ENCODE measurements at places on chromosomes 3 and 15.

- no peak for DNase-seq
These were observed 108.2 kb downstream of the TBC1D5 start for GRCh38 chr3:17634201-17634600.

- no peak for DNase-seq
These were observed 75.1 kb downstream of the DOCK3 start for GRCh38 chr3:50749822-50750221.

DNA sequence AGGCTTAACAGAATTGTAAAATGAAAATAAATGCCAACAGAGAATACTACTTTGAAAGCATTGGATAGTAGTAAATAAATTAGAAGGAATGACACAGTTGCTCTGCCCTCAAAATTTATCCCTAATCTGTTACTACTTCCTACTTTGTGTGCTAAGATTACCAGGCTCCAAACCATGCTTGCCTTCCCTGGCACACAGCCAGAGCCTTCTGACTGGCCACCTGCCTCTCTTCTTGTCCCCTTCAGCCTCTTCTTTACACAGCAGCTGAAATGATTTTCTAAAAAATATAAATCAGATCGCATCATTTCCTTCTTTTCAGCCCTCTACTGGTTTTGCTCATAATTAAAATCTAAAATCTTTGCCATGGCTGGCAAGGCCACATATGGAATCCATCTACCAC is 334.1 kb downstream of the FHIT start:
- DNase-seq = no peak

GRCh38 chr3:189890496-189890895 is 230.2 kb downstream of the P3H2 start:
- DNase-seq = no peak

DNA sequence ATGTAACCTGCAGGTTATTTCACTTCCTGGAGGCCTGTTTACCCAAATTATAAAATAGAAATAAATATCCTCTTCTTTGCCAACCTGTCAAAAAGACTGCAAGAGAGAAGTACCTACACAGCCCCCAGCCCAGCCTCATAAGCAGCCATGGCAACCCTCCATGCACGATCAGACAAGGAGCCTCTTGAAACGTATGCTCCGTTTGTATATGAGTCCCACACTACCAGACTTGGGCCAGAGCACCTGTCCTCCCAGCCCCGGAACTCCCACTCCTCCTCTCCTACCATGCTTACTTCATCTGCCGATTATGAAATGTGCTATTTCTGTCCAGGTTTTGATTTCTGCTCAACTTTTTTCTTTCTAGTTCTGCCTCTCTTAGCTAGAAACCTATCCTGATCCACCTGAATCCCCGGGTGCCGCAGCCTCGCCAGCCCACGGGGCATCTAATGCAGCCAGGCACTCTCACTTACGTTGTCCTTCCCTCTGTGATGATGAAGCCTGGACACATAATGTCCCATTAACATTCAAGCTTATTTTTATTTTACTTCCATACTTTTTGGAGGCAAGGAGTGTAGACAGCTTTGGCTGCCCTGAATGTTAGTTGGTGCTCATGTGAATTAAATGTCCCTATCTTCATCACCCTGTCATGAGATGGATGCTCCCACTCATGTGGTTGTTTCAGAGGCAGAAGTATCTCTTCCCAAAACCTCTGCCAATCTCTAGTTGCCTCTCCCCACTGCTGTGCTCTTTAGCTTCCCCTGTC is 73.8 kb downstream of the MB21D2 start:
- no peak for DNase-seq

- DNase-seq = no peak
These were observed 504.7 kb upstream of the NR2F2 start for GRCh38 chr15:95825671-95826411.

DNA sequence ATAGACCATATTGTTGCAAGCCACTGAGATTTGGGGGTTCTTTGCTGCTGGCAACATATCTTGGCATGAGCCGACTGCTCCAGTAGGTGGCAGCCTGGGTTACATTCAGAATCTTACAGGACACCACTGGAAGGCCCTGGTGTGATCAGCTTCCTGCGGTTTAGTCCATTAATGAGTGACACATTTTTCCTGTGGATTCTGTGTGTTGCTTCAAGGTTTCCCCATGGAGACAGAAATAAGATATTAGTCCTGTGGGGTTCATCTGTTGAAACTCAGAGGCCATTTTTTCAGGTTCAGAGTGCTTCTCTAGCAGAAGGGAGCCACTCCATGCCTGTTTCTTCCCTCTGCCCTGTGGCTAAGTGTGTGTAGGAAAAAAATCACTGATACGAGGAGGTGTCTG is 116.2 kb downstream of the MFSD1 start:
- peak; percentile 75 for DNase-seq

- DNase-seq = no peak
These were observed 456.3 kb upstream of the KCNMB2 start for GRCh38 chr3:178079966-178080365.

DNA sequence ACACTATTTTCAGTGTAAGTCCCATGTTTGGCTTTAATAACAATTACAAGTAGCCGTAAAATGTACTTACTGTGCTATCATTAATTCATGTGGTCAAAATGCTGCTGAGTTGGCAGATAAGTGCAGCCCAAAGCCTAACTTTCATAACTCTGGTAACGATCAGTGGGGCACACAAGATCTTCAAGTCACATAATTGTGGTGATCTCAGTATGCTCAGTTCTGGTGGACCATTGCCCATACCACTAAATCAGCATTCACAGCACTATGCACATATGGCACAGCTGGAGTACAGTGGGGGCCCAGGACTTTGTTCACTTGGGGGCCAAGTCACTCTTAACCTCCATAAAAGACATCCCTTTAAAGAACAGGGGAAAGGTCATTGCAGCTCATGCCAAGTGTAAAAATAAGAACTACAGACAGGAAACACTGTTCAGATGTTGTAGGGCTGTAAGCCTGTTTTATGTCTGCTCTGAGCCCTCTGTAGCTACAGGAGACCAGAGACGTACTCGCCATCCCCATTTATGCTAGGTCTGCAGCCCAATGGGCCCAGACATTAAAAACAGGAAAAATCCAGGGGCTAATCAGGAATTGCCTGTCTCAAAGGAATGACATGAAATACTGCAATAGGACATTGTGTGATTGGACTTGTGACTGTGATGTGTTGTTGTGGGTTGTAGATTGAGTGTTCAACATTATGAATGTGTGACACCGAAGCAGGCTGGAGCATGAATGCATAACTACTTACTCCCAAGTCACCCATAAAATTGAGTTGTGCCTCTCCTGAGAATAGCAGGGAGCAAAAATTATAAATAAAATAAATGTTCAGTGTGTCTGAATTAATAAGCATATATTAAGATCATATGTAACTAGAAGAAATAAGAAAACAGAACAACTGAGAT is 282.5 kb upstream of the EPHA3 start:
- DNase-seq = peak; percentile 34

- no peak for DNase-seq
These were observed 1.5 kb downstream of the ABCC5 start for GRCh38 chr3:184016169-184016570.

GRCh38 chr15:48559285-48559684 is 86.2 kb downstream of the FBN1 start:
- DNase-seq = peak; percentile 90

DNA sequence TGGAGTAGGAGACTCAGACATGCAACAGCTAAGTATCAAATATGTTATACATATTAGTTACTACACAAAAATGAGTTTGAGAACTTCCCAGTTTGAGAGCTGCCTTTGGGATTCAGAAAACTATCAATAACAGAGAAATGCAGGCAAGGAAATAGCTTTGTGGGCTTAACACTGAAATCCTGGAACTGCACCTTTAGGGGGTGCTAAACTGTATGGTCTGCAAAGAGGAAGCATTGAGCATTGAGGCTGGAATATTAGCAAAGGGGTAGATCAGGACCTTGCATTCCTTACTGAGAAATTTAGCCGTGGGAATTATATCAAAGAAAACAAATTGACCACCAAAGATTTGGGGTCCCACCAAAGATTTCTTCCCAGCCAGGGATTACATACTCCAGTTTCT is 580.0 kb downstream of the ZNF385D start:
- DNase-seq = peak; percentile 8

GRCh38 chr15:43255376-43255775 is 11.4 kb downstream of the TGM5 start:
- DNase-seq = no peak

- DNase-seq = no peak
These were observed 550.6 kb upstream of the MDFIC2 start for GRCh38 chr3:70863049-70863448.

DNA sequence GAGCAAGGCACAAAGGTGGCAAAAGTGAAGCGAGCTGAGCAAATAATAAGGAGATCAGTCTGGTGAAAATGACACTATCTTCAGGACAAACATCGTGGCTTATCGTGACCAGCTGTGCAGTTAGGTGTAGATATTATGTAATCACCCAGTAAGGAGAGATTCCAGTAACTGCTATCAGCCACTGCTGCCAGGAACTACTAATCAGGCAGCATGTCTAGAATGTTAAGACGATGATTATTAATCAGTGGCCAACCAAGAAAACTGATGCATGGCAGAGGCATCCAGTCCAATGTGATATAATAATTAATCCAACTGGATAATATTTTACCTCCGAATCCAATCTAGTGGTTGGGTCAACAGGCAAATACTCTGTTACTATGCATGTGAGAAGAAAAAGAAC is 252.7 kb upstream of the ZPLD1 start:
- peak; percentile 53 for DNase-seq

- no peak for DNase-seq
These were observed 106.7 kb downstream of the RYK start for GRCh38 chr3:134143828-134144401.

- DNase-seq = peak; percentile 80
These were observed 26.6 kb downstream of the ILDR1 start for GRCh38 chr3:121995161-121996137.

- no peak for DNase-seq
These were observed 713.5 kb upstream of the ARPP21 start for GRCh38 chr3:34925851-34926250.

- DNase-seq = no peak
These were observed 1.1 kb downstream of the MRPL47 start for GRCh38 chr3:179603321-179603720.

DNA sequence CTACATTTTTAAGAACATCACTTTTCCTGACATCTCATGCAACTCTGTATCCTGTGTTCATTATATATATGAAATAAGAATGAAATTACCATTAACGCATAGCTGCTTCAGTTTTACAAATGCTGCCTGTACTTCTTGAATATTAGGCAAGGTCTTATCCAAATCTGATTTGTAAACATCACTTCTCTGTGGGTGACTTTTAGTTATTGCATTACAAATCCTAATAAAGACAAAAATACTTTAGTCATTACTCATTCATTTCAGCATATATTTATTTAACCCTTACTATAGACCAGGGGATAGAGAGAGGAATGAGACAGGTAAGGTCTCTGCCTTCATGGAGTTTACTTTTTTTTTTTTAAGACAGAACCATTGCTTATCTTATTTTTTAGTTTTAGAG is 36.8 kb downstream of the MTMR10 start:
- DNase-seq = no peak

DNA sequence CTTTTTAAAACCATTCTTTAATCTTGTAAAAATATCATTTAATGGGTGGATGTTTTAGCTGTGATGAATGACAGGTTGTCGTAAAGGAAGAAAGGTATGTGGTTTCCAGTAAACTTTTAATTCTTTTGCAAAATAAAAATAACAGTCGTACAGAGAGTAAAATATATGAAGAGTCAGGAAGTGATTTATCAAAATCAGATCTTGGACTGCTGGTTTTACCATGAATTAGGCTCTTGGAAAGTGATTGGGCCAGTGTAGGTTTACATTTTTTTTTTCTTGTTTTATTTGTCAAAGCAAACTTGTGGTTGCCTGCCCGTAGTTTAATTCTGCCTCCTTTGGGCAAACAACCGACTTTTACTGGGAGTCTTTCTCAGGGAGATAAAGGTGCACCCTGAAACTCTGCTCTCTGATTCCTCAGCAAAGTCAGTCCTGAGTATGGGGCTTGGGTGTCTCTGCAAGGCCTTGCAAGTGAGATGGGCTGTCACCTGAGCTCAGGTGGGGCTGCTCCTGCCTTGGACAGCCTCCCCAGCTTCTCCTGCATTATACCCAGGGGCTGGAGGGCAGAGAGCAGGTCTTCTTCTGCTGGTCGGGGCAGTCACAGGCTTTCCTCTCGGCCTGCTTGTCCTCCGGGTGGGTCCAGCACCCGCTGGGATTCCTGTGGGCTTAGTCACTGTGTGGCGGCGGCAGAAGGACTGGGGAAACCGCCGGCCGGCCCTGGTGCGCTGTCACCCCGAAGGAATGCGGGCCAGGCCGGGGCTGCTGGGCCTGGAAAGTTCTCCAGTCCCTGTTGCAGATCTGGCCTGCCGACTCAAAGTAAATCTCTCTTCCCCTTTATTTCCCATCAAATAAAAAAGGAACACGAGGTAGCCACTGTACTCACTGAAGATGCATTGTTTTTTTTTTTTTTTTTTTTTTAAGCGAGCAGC is 79.0 kb downstream of the IGF1R start:
- DNase-seq = peak; percentile 99

GRCh38 chr3:97927704-97928103 is 44.5 kb downstream of the RIOX2 start:
- DNase-seq = peak; percentile 41

GRCh38 chr15:70488002-70488605 is 275.3 kb downstream of the UACA start:
- DNase-seq = peak; percentile 84

DNA sequence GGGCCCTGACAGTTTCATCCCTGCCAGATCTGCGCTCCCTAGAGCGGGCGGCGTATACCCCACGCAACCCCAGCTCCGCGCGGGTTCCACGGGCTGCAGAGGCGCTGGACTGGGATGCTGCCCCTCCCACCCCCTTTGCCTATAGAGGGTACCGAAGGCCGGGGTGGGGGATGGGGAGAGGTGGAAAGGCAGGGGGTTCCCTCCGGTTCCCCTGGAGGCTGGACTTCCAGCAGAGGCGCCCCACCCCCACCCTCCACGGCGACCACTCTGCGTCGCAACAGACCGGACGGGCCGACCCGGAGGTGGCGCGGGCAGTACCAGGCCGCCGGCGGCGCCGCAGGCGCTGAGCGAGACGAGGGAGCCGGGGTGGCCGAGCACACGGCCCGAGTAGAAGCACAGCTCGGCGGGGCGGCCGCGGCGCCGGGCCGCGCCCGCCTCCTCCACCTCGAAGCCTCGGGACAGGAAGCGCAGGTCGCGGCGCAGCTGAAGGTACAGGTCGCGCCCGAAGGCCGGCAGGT is 995 bp downstream of the ADAMTS17 start:
- peak; percentile 13 for DNase-seq

DNA sequence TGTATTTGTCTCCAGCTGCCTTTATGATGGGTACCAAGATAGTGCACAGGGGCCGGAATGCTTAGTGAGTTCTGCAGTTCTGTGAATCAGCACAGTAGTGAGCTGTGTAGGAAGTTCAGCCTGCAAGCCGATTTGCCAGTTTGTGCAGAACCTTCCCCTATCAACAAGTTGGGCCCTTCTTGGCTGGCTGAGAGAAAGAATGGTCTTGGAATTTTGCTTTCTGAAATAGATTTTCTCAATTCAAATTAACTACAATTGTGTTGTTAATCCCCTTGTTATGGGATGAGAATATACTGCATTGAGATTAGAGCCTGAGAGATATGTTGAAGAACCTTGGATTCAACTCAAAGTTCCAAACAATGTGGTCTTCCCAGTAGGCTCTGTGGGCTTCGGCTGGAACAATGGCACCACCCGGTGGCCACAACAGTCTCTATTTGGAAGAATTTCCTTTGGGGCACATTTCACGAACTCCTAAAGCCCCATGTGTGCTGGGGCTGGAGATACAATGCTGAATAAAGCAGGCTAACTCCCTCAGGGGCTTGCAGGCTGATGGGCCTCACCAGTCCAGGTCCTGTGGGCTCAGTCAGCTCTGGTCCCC is 59.1 kb downstream of the TRIM42 start:
- peak; percentile 62 for DNase-seq

Data from astrocyte of the hippocampus (primary cell).